CD4-positive, alpha-beta T cell treated with Interferon gamma for 1 hour (primary cell): ENCODE measurements at places on chromosomes 6 and 20.
A peak's percentile ranks its signal among the peaks of the same experiment; 100 is the strongest.

DNA sequence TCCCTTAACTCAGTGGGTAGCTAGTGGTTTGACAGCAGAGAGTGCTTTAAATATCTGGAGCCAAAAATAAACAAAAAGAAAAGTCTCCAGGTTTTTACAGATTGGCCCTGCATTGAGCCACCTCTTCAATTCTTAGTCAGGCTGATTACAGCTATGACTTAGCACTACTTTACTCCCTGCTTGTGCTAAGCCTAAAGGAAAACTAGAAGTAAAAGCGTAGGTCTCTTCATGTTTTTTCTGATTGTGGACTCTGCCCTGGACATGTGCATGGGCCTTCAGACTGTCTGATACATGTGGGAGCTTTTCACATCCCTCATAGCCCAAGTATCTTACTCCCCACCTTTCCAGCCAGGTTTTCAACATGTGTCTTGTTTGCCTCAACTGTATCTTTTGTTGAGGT, 33.3 kb downstream of the KPNA5 start:
- no peak for DNase-seq

- DNase-seq, result no peak
Observed at GRCh38 chr20:22100686-22101085, 395.2 kb downstream of the PAX1 start.

DNA sequence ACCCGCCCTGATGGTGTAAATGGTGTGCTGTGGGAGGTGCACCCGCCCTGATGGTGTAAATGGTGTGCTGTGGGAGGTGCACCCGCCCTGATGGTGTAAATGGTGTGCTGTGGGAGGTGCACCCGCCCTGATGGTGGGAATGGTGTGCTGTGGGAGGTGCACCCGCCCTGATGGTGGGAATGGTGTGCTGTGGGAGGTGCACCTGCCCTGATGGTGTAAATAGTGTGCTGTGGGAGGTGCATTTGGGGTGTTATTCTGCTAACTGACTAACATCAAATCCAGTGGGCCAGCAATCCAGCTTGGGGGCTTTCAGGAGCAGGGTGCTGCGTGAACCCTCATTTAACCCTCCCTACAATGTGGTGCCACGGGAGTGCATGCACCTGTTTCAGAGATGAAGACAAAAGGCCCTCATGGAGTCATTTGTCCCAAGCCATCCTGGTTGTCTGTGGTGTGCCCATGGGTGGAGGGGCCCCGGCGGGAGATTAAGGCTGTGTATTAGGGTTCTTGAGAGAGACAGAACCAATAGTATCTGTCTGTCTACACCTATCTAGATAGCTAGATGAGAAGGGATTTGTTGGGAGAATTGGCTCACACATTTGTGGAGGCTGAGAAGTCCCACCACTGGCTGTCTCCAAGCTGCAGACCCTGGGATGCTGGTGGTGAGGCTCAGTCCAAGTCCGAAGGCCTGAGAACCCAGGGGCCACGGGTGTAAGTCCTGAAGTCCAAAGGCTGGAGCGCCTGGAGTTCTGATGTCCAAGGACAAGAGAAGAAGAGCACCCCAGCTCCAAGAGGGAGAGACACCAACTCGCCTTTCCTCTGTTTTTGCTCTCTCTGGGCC, 39.2 kb downstream of the TMEM242 start:
- no peak for DNase-seq

DNA sequence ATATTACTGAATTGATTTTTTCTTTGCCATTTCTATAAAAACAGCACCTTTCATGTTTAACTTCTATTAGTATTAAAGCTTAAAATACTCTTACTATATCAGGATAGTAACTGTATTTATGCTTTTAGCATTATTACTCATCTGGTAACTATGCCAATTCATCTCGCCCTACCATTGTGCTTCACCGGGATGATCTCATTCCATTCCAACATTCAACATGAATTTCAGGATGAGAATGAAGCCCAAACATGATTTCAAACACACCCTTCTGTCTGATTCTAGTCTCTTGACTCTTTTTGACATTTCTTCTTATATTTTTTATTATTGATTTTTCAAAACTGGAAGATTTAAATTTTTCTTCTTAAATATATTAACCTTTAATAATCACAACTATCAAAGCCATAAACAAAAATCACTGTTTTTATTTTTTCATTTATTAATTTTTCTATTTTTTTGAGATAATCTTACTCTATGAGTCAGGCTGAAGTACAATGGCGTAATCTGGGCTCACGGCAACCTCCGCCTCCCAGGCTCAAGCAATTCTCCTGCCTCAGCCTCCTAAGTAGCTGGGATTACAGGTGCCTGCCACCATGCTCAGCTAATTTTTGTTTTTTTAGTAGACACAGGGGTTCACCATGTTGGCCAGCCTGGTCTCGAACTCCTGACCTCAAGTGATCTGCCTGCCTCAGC, 46.7 kb downstream of the GJA1 start:
- DNase-seq, result no peak

DNA sequence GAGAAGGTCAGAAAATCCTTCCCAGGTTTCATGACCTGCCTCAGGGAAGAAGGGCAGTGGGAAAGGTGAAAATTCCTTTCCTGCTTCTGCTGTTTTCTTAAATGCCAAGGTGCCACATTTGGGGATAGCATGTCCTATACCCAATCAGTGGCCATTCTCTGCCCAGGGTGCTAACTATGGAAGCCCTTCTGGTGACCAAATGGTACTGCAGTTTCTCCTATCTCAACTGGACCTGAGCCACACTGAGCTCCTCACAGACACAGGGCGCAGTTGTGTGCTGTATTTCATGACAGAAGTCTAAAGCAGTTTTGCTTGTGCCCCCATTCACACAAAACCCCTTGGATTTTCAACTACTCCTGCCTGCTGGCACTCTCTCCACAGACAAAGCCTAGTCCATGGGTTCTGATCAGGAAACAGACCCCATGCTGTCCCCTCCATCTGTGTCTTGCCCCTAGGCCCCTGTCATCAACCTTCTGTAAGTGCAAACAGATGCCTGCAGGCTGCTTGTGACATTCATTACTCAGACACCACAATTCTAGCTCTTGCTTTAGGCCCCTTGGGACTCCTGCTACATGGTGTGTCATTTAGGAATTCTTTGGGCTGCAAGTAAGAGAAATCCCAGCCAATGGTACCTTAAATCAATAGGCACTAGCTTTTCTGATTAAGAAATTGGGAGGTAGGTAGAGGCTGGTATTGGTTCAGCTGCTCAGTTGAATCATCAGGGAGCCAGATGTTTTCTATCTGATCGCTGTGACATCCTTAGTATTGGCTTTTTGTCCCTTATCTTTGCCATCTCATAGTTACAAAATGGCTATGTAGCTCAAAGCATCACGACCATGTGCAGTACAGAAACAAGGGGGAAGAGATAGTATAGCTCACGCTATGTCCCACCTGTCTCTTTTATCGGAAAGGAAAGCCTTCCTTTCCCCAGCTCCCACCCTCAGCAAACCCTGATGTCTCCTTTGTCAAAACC, 147.8 kb downstream of the CD83 start:
- no peak for DNase-seq

GRCh38 chr6:11050731-11051130, 6.6 kb upstream of the ELOVL2 start:
- no peak for DNase-seq

DNA sequence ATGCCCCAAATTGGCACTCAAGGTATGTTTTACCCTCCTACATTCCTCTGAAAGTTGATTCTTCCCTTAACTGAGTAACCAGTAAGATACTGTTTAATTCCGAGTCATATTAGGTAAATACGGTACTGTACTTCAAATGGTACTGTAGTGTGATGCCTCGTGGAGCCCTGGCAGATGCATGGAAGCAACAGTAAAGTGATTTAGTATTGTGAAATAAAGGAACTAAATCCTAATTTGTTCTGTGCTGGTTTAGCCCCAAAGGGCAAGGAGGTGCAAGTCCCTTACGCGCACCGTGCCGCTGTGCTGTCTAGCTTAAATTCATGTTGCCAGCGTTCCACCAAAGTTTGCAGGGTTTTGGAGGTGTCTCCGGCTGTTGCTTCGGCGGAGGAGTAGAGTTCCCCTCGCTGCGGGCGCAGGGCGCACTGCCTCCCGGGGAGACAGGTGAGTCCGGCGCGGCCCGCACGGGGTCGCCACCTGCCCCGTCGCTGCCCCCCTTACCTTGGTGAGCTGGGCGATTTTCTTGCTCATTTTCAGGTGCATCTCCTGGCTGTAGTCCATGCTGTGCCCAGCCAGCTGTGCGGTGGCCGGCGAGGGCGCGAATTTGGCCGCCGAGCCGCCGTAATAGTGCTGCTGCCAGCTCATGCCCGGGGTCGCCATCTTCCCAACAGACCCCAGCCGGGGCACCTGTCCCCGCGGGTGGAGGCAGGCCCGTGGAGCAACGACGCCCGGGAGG, 655 bp downstream of the FAM184A start:
- peak; percentile 52 for DNase-seq

- DNase-seq, result no peak
Observed at GRCh38 chr6:128731249-128732165, 151.4 kb upstream of the LAMA2 start.

DNA sequence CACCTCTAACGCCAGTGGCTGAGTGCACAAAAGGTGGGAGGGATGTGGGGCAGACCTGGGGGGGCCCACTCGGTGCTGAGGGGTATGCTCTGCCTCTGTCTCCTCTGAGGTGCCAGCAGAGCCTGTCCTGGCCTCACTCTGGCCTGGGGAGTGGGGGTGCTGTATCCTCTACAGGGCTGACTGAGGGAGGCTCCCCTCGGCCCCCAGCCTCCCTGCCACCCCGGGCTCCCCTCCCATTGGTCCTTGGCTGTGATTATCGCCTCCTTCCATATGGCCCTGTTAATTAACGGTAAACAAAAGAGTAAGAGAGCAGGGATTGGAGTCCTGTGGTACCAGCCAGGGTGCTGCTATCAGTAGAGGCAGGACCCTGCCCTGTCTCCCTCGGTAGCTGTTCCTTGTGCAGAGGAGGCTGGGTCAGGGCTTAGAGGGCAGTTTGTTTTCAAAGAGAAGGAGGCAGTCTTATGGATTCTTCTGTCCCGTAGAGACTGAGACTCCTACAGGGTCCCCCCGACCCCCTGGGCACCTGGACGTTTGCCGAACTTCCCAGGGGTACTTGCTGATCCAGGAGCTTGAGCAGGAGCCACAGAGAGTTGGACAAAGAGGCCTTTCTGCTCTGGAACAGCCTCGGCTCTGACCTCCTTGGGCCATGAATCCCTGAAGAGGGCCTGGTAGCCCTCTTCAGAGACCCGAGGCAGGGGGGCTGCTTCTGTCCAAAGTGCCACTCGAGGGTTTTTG, 1.8 kb downstream of the MYT1 start:
- no peak for DNase-seq

GRCh38 chr6:104229057-104229456, 630.7 kb downstream of the HACE1 start:
- DNase-seq, result no peak
